ENCODE measurements at places on chromosomes 1 and 21. TPM values are rescaled to one million over a fixed set of nuclear protein-coding genes. Genes with fewer than 3 reads are reported as not detected.

Gene KCND3
- 11.1 TPM for total RNA-seq

Gene SLC2A5
- 5.7 TPM for total RNA-seq

Gene NDUFV3
- total RNA-seq: 51.3 TPM

Gene LCE1D
- not detected for total RNA-seq

Gene CD5L
- not detected for total RNA-seq

All from subcutaneous adipose tissue (tissue), 4 donors.